ENCODE measurements at places on chromosomes 5 and 9.

GRCh38 chr9:135887585-135888050, 19.7 kb downstream of the CAMSAP1 start:
- no peak for DNase-seq

DNA sequence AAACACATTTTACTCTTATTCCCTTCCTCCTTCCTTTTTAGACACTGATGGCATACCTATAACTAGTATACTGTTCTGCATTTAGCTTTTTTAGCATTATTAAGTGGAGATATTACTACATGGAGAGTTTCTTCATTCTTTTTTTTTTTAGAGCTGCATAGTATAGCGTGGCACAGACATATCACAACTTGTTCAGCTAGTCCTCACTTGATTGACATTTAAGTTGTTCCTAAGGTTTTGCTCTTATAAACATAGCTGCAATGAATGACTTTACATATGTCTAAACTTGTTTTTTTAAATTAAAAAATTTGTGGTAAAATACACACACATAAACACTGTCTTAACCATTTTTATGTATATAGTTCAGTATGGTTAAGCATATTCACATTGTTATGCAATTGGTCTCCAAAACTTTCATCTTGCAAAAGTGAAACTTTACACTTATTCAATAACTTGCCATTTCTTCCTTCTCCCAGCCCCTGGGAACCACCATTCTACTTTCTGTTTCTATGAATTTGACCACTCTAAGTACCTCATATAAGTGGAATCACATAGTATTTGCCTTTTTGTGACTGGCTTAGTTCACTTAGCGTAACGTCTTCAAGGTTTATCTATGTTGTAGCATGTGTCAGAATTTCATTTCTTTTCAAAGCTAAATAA, 48.7 kb downstream of the ANKDD1B start:
- DNase-seq, result no peak

DNA sequence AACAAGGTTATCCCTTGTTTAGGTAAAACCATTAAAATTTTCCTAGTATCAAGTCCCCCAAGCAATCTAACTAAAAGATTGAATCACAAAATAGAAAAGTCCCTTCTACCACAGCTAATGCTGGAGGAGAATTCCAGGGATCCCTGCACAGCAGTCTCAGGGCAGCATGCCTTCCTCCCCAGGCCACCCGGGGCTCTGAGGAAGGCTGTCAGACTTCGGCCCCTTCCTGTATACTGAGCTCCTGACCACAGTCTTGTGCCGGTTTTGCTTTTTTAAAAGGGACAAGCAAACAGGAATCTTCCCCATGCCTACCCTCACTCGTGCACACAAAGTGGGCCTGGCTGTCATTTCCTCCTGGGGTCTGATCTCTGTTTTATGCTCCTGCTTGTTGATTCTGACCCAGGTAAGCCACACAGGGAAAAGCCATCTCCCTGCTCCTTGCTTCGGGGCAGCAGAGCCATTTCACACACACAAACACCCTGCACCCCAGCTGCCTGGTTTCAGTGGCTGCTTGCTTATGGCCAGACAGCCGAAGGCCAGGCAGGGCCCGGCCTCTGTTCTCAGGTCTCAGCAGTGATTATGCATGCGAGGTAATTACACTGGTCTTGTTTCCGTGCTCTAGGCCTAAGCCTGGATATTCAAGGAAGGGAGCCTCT, 211.9 kb downstream of the NXNL2 start:
- DNase-seq, result no peak

- no peak for DNase-seq
Observed at GRCh38 chr9:33850677-33851076, 33.7 kb downstream of the UBE2R2 start.

DNA sequence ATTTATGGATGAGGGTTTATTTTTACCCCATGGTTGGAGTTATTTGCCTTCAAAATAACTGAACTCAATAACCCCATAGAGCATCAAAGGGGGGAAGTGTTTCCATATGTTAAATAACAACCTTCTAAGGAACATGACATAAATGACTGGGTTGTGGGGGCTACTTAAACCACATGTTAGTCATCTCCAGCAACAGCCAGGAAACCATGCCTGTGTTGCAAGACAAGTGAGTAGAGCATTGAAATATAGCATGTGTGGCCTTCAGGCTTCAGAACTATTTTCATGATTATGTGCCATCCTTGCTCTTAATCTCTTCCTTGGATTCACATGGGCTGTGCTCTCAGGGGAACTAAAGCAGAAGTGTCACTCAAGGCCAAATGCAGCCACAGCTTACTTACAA, 431.2 kb downstream of the AGTPBP1 start:
- no peak for DNase-seq

DNA sequence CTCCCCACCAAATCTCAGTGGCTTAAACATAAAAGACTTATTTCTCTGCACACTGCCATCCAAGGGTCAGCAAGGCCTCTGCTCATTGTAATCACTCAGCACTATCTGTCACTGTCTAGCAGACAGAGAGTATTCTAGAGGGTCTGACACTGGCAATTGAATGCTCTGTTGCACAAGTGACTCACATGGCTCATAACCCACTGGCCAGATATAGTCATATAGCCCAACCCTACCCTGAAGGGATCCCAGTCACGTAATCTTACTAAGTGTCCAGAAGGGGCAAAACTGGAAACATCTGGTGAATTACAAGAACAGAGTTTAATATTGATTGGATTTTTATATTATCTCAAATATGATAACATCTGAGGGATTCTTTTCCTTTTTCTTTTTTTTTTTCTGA, 80.7 kb downstream of the TSSK1B start:
- DNase-seq, result no peak

DNA sequence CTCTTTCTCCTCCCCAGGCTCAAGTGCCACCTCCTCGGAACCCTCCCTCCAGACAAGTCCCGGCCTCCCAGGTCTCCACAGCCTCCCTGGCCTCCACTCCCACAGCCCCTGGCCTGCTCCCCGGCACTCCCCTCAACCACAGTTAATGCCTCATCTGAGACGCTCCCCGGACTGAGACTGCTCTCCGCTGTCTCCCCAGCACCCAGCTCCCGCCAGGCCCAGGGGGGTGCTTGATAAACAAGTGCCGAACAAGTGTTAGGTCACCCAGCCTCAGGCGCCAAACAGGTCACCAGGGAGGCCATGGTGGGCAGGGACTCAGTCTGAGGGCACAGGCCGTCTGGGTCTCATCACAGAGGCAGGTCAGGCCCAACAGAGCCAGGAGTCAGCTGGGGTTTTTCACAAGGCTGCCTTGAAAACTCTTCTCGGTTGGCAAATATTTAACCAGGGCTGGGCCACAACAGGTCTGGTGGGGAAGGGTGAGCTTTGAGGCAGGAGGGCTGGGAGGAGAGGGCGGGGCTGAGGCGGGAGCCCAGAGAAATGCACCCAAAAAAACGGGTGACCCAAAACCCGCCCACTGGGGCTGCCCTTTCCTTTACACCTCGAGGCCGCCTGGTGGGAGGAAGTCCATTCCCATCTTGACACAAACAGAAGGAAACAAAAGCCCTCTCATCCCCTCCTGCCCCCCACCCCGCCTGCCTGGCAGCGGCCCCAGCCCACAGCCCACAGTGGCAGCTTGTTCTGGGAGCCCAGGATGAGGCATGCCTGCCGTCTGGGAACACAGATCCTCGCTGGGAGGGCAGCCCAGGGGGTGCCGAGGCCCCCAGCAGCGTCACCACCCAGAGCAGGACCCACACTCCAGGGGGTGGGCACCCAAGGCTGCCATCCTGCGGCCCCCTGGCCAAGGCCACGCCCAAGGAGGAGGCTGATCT, 66.6 kb upstream of the STXBP1 start:
- DNase-seq, result no peak

GRCh38 chr5:97568382-97568781, 385.3 kb upstream of the RIOK2 start:
- no peak for DNase-seq

- DNase-seq, result no peak
Observed at GRCh38 chr5:6868171-6868570, 154.9 kb downstream of the TENT4A start.

GRCh38 chr9:11241779-11242178, 629.0 kb upstream of the PTPRD start:
- DNase-seq, result no peak

- DNase-seq, result no peak
Observed at GRCh38 chr5:157004893-157005551, 42.0 kb upstream of the TIMD4 start.
